ENCODE measurements at places on chromosomes 6 and 20.

DNA sequence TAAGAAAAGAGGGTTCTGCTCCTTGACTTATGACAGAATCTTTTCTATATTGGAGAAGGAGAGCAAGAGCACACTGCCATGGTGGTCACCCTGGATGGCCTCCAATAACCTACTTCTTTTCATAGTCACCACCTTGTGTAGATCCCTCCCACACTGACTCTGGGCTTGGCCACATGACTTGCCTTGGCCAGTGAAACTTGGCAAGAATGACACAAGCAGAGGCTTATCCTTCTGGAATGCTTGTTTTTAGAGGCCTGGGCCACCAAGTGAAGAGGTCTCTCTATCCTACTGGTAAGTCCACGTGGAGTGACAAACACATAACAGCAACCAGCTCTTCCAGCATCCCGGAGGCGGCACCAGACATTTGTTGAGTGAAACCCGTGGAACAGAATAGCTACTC, 349.4 kb upstream of the JARID2 start:
- DNase-seq, result no peak

- no peak for DNase-seq
These were observed 29.8 kb downstream of the PLCG1 start for GRCh38 chr20:41167118-41167470.

DNA sequence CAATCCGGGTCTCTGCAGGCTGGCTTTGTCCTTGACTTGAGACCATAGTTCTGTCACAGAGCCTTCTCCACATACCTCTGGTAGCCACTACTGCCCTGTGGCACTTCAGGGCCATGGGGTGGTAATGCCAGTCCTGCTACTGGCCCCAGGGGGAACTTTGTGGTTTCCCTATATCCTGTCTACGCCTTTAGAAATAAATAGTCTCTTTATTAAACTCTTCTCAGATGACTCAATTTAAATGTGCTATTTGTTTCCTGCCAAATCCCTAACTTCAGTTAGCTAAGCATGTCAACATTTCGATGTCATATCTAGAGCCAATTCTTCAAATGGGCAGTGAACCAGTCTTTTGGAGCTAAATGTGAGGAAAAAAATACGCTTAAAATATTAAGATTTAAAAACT, 60.1 kb downstream of the SEL1L2 start:
- DNase-seq, result no peak

DNA sequence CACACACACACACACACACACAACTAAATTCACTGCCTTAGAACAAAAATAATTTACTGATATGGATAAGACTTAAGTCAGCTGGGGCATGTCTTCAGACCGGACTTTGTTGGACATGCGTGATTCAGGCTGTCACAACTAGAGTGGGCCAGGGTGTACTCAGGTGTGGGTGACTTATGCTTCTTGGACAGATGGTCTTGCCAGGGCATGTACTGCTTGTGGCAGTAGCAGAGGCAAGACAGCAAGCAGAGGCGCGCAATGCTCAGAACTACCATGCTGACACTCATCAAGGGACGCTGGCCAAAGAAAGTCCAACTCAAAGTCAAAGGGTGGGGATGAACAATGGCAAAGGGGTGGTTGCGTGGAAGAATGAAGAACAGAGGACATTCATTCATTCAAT, 437.5 kb downstream of the CBLN4 start:
- DNase-seq, result no peak

DNA sequence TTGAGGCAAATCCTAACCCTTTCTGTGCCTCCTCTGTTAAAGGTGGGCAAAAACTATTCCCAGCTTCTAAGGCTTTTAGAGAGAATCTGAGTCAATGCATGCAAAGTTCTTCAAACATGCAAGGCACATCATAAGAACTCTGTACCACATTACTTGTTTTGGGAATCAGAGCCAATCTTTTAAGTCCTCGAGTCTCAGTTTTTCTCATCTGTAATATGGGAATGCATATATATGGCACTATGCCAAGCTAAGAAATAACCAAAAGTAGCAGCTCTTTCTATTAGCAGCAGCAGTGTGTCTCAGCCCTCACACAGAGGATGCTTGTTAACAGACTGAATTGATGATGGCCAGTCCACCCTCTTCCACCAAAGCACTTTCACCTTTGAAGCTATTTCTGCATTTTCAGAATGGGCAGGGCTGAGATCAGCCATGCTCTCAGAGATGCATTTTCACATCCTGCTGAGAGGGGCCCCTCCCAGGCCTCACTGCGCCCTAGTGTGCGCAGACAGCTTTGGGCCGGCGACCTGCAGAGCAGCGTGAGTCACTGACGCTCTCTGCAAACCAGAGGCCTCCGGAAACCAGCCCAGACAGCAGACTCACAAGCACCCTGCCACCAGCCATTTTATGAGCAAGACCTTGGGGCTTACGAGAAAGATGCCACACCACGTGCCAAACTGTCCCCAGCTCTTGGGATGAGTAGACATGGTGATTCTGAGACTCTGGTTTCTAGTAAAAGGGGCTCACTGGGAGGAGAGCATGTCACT, 138.0 kb downstream of the NFATC2 start:
- peak; percentile 81 for DNase-seq

DNA sequence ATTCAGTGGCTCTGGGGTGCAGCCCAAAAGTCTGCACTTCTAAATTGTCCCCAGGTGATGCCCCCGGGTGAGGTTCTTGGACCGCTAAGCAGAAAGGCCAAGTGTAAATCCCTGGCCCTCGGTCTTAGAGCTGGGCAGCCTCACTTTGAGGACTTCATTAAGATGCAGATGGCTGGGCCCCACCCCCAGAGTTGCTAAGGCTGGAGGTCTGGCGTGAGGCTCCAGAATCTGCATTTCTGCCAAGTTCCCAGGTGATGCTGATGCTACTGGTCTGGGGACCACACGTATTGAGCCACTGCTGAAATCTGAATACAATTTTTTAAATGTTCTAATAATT, 735 bp upstream of the SLC23A2 start:
- DNase-seq, result no peak

GRCh38 chr6:17036065-17036393, 65.8 kb upstream of the STMND1 start:
- no peak for DNase-seq

- no peak for DNase-seq
These were observed 119.8 kb downstream of the BANF2 start for GRCh38 chr20:17819395-17820093.

GRCh38 chr6:79694623-79695343, 63.7 kb downstream of the SH3BGRL2 start:
- no peak for DNase-seq

DNA sequence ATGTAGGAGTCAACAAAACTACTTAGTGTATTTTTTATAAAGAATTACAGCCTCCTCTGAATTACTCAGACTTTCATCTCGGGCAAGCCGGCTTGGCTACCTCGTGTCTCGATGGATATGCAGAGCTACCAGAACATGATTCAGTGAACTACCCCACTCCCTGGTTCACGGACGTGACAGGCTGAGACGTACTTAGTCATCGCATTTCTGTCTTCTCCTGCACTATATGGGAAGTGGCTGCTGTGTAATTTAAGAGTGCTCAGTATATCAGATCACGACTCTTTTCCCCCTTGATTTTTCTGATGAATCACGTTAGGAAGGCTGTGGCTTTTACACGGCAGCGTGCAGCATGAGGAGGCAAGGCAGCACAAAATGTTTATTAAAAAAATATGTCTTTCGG, 302.7 kb upstream of the ZFP64 start:
- DNase-seq, result peak; percentile 11

GRCh38 chr20:18698735-18699380, 111.0 kb downstream of the DTD1 start:
- no peak for DNase-seq

- DNase-seq, result no peak
These were observed 95.4 kb upstream of the RIN2 start for GRCh38 chr20:19662637-19662995.

DNA sequence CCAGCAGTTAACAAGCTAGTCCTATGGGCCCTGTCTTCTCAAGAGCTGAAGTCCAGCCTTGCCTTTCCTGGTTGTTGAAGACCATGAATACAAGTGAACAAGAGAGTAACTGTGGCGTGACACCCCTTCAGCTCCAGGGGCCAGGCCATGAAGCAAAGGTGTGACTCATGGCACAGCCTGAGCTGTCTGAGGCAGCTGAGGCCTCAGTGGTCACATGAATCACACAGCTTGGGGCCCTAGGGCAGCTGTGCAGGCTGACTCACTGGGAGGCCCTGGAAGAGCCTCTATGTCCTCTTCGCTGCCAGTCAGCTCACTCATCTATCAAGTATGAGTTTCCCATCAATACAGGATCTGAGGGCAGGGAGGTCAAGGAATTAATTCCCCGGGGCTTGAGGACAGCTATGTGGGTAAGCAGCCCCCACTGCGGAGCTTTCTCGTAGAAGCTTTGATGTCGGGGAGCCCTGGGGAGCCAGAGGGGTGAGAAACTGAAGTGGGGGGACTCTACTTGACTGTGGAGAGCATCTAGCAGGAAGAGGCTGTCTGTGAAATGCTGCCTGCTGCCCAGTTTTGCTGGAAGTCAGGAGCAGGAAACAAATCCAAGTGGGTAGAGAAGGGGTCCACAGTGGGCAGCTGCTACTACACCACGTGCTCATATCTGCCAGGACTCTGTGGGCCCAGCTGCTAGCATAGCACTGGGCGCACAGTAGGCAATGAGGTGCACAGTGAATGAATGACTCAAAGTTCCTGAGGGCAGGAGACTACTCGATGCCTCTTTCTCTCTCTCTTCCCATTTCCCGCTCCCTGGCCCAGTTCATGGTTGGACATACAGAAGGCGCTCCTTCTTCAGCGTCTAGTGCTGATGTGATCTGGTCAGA, 13.7 kb upstream of the FAM83C start:
- DNase-seq, result no peak

- DNase-seq, result no peak
These were observed 109.4 kb downstream of the TBXT start for GRCh38 chr6:166058064-166058739.

DNA sequence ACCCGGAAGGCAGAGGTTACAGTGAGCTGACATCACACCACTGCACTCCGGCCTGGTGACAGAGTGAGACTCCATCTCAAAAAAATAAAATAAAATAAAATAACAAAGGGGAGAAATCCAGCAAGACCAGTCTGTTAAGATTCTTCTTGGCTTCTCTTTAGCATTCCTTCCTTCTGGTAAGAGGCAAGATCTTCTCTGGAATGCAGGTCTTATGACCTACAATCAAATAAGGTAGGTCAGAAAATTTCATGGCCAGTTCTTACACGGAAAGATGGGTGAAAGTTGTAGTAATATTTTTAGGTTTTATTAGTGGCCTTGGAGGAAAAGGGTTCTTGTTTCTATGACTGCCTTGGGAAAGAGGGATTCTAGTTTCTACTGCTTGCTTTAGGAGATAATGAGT, 180.9 kb downstream of the FUT9 start:
- no peak for DNase-seq

GRCh38 chr20:34709831-34710567, 5.9 kb downstream of the TP53INP2 start:
- no peak for DNase-seq

- no peak for DNase-seq
These were observed 331.2 kb upstream of the KCNQ5 start for GRCh38 chr6:72290620-72291019.

GRCh38 chr20:6053776-6054688, at the start of gene LRRN4:
LRRN4 (minus strand) TSS chr20:6054060; CDS start chr20:6052799, 1,261 bp downstream.
- no peak for DNase-seq

- peak; percentile 88 for DNase-seq
These were observed 83.5 kb downstream of the TRERF1 start for GRCh38 chr6:42368181-42368580.

- no peak for DNase-seq
These were observed 24.1 kb downstream of the COL20A1 start for GRCh38 chr20:63317061-63317460.

DNA sequence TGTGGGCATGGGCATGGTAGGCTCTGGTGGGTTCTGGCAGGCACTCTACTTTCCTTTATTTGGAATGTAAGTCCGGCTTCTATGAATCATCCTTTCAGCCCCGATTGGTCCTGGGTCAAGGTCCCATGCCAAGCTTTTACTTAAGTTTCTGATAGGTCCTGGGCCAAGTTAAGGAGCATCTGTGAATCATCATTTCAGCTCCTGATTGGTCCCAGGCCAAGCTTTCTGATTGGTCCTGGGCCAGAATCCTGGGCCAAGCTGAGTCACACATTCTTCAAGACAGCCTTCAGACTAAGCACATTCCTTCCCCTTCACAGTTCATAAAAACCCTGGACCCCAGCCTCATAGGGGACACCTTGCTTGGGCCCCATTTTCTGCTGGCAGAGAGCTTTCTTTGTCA, 231.0 kb upstream of the EYS start:
- DNase-seq, result no peak

- DNase-seq, result no peak
These were observed 67.1 kb downstream of the EDN1 start for GRCh38 chr6:12356983-12357972.

GRCh38 chr6:17454316-17455005, 61.1 kb downstream of the CAP2 start:
- DNase-seq, result no peak

DNA sequence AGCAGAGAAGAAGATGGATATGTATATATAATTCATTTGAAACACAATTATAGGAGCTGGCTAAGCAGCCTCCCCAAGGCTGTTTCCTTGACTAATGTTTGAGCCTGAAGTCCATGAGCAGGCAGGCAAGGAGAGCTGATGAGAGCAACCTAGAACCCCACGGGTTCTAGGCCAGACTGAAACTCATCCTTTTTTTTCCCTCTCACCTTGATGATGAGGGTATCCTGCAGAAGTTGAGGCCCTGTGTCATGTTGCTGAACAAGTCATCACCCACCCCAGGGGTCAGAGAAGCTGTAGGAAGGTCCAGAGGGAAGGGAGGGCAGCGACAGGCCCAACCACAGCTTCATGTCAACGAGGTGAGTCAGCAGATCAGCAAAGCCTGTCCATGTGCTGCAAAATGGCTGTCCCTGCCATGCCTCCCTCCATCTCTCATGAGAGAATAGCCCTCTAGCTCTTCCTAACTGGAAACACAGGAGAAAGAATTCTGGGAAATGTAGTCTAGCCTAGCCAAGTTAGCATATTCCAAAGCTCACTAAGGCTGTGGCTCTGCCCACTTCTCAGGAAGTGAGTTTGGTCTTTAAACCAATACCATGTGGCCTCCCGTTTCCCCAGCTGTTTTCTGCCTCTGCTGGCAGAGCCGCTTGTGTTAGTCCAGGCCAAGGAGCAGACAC, 91.3 kb upstream of the DTNBP1 start:
- no peak for DNase-seq

DNA sequence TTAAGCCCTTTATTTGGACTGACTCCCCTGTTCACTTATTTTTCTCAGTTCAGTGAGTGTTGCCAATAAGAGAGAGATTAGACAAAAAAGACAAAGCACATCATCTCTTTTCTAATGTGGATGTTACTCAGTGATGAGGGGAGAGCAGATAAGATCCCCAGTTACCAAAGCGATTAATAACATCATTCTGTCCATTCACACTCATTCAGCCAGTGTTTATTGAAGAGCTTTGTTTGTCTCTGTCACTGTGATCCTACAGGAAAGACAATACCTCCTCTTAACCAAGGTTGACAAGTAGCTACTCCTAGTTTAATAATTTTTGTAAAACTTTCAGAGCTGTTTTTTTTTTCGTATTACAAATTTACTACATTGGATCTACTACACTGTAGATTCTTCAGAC, 163.0 kb downstream of the EYA4 start:
- DNase-seq, result no peak
